ENCODE measurements at places on chromosomes 12 and 14.

DNA sequence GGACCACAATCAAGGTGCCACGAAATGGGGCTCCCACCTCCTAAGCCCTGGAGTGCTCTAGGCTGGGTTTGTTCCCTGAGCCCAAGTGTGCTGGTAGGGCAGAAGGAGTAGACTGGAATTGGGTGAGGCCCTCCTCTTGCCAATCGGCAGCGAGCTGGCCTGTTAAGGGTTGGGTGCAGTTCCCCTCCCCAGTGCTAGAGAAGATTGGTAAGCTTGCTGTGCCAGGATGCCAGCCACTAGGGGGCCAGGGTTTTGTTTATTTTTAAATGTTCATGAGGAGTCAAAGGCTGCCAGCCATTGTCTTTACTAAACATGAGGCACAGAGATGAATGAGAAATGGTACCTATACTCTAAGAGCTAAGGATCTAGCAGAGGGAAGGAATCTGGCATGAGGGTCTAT lies 79.7 kb downstream of the SPTB start:
- peak; percentile 66 for DNase-seq

DNA sequence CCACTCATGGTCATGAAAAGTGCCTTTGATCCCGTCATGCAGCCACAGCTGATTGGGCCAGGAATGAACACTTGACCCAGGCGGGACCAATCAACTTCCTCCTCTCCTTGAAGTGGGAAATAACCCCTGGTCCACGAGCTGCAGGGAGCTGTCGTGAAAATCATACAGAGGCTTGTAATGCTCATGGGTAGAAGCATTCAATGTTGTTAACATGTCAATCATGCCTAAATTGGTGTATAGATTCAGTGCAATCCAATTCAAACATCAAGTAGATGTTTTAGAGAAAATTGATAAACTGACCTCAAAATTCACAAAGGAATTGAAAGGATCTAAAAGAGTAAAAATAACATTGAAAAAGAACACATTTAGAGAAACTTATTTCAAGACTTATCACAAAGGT lies 1019.0 kb upstream of the TMEM132C start:
- DNase-seq: no peak

GRCh38 chr14:93126111-93126510 lies 10.4 kb upstream of the ITPK1 start:
- no peak for DNase-seq

- peak; percentile 8 for DNase-seq
These were observed 56.3 kb downstream of the TMEM121 start for GRCh38 chr14:105582639-105583038.
